ENCODE measurements at places on chromosomes 16 and 17. TPM values are rescaled to one million over a fixed set of nuclear protein-coding genes. Genes with fewer than 3 reads are reported as not detected.

DNA sequence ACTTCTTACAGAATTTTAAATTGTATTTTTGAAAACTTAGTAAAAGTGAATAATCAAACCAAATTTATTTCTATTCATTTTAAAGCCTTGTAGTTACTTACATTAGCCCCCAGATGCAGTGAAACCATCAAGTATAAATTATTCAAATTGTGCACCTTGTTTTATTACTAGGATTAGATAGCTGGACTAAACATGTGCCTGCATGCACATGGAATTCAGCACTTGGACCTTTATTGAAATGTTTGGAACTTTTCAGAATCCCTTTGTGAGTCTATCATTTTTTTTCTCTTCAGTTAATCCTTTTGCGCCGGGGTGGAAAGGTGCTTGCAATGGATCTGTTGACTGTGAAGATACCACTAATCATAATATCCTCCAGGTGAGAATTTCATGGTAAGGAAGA is 4.7 kb downstream of the ZPBP2 start:
- no peak overlapping the region for H3K4me3 ChIP-seq
- H3K27me3 ChIP-seq = peaks cover 60% of the 10 kb centered on the region
- DNase-seq = no peak

- no peak overlapping the region for H3K4me3 ChIP-seq
- no peak for DNase-seq
- H3K4me1 ChIP-seq = no peaks in the 10 kb centered on the region
- no peak overlapping the region for H3K27ac ChIP-seq
- no peaks in the 10 kb centered on the region for H3K27me3 ChIP-seq
- H3K36me3 ChIP-seq = no peaks in the 10 kb centered on the region
Measured at GRCh38 chr16:54015147-54015546, 271.4 kb downstream of the IRX3 start.

Gene IL21R
- not detected for total RNA-seq

DNA sequence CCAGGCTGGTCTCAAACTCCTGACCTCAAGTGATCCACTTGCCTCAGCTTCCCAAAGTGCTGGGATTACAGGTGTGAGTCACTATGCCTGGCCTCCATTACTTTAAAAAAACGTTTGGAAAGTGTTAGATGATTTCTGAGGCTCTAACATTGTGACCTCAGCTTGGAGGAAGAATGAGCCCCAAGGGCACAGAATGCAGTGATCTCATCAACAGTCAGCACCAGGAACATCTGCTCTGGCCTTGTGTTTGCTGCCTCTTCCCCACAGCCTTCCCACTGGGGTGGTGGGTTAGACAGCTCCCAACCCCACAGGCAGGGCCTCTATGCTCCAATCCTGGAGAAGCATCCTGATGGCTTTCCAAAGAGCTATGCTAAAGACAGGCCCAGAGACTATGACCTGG is 37.7 kb upstream of the SREBF1 start:
- H3K4me3 ChIP-seq = no peak overlapping the region
- peaks cover 44% of the 10 kb centered on the region for H3K36me3 ChIP-seq
- no peak for DNase-seq
- H3K27me3 ChIP-seq = no peaks in the 10 kb centered on the region

GRCh38 chr17:78332991-78333390 is 26.9 kb downstream of the SOCS3 start:
- no peak for DNase-seq
- H3K4me3 ChIP-seq = no peak overlapping the region
- no peaks in the 10 kb centered on the region for H3K4me1 ChIP-seq
- no peaks in the 10 kb centered on the region for H3K27me3 ChIP-seq
- H3K36me3 ChIP-seq = no peaks in the 10 kb centered on the region

Gene CLEC19A
- not detected for total RNA-seq

Gene TPPP3
- total RNA-seq = 13.6 TPM

Gene MPP2
- total RNA-seq = 13.3 TPM

Gene TNP2
- not detected for total RNA-seq

Gene MAP2K3
- total RNA-seq = 21.8 TPM

- no peak overlapping the region for H3K27ac ChIP-seq
- DNase-seq = peak; percentile 44
- no peak overlapping the region for H3K4me3 ChIP-seq
Measured at GRCh38 chr16:87407511-87408112, 15.5 kb downstream of the MAP1LC3B start.

GRCh38 chr16:29156511-29156910 is 171.7 kb downstream of the LAT start:
- H3K36me3 ChIP-seq = no peaks in the 10 kb centered on the region
- DNase-seq = no peak
- H3K27ac ChIP-seq = peak overlapping the region; percentile 94
- H3K4me1 ChIP-seq = peaks cover 23% of the 10 kb centered on the region
- no peaks in the 10 kb centered on the region for H3K27me3 ChIP-seq

Gene HBA2
- total RNA-seq = 495 TPM

Gene P2RX1
- 5.9 TPM for total RNA-seq

Gene FSCN2
- total RNA-seq = 3.1 TPM

DNA sequence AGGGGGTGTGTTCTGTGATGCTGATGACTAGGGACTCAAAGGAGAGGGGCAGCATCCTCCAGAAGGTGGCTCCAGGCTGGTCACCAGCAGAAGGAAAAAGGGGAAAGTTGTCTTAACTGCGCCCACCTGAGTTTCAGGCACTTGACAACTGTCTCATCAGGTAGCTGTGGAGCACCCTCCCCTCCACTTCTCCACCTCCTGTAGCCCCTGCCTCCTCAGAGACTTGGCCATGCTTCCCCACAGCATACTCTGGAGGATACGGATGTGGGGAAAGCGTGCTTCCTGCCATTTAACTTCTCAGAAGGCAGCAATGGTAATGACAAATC is 17.9 kb downstream of the CFAP20 start:
- no peak overlapping the region for H3K4me3 ChIP-seq
- H3K4me1 ChIP-seq = peaks cover under 1% of the 10 kb centered on the region
- no peaks in the 10 kb centered on the region for H3K27me3 ChIP-seq
- peaks cover 4% of the 10 kb centered on the region for H3K36me3 ChIP-seq
- DNase-seq = no peak

Gene P2RX5
- not detected for total RNA-seq

DNA sequence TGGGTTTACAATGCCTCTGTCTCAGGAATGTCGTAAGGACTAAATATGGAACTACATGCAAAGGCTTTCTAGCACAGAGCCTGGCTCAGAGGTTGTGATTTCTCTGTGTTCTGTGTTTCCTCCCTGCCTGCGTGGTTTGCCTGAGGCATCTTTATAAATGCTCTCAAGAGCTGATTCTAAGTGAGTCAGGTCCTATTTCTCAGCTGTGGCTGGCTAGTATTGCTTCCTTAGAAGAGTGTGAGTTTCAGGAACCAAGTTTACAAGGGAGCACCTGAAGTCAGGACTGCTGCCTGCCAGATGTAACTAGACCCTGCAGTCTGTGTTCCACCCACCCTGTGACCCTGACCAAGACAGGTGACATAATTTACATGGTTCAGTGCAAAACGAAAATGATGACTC is 8.0 kb upstream of the CCL1 start:
- no peaks in the 10 kb centered on the region for H3K27me3 ChIP-seq
- no peak overlapping the region for H3K4me3 ChIP-seq

DNA sequence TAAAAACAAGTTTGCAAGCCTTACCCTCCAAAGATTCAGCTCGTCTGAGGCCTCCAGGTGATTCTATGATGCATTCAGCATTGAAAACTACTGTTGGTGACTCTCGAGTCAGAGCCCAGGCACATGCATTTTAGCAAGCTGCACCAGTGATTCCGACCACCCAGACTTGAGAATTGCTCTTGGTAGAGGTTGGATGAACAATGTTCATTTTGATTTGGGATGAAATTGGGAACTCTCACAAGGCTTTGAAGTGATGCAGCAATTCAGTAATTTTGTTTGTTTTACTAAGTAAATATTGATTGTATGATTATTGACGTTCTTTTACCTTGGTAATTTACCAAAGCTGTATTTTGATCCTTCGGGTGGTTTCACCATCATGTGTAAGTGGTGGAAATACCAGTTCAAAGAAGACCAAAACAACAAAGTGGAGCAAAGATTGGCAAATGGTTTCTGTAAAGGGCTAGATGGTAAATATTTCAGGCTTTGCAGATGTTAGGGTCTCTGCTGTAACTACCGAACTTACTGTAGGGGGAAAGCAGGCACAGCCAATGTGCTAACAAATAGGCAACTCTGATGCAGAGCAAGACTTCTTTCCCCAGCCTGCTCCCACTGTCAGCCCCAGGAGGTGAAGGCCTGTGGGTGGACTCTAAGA is 11.8 kb downstream of the ALDH3A2 start:
- peaks cover 30% of the 10 kb centered on the region for H3K4me1 ChIP-seq
- no peak overlapping the region for H3K27ac ChIP-seq
- no peaks in the 10 kb centered on the region for H3K27me3 ChIP-seq
- no peaks in the 10 kb centered on the region for H3K36me3 ChIP-seq
- no peak for DNase-seq

DNA sequence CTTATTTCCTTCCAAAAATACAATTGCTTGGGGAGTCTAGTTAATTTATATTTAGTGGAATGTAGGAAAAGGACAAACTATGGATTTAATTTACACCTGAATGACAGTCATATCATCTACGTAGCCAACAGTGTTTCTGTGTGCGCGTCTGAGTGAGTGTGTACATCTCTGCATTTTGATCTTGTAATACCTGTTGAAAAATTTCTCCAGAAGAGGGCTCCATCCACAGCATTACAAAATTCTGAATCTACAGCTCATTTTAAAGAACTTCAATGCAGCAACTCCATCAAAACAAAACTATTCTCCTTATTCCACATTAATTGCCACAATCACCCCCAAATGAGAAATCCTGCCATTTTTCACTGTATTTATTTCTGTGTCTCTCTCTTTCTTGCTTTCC is 3.9 kb downstream of the CDH13 start:
- DNase-seq = no peak
- no peaks in the 10 kb centered on the region for H3K36me3 ChIP-seq
- H3K4me1 ChIP-seq = no peaks in the 10 kb centered on the region
- no peaks in the 10 kb centered on the region for H3K27me3 ChIP-seq

Gene GSPT1
- 43.2 TPM for total RNA-seq

GRCh38 chr16:67666032-67666551 is 458 bp downstream of the ENKD1 start:
- H3K27ac ChIP-seq = peak overlapping the region; percentile 95
- no peak for DNase-seq
- H3K36me3 ChIP-seq = peaks cover 32% of the 10 kb centered on the region
- peak overlapping the region; percentile 70 for H3K4me3 ChIP-seq
- no peaks in the 10 kb centered on the region for H3K27me3 ChIP-seq

GRCh38 chr16:72749091-72749490 is 298.8 kb downstream of the ZFHX3 start:
- no peaks in the 10 kb centered on the region for H3K4me1 ChIP-seq
- DNase-seq = no peak
- H3K36me3 ChIP-seq = no peaks in the 10 kb centered on the region

GRCh38 chr17:40371261-40371929 is 6.9 kb upstream of the GJD3 start:
- H3K27me3 ChIP-seq = no peaks in the 10 kb centered on the region
- H3K4me3 ChIP-seq = no peak overlapping the region
- H3K4me1 ChIP-seq = no peaks in the 10 kb centered on the region
- H3K36me3 ChIP-seq = no peaks in the 10 kb centered on the region
- H3K27ac ChIP-seq = no peak overlapping the region

Gene C16orf89
- total RNA-seq = 23.4 TPM

DNA sequence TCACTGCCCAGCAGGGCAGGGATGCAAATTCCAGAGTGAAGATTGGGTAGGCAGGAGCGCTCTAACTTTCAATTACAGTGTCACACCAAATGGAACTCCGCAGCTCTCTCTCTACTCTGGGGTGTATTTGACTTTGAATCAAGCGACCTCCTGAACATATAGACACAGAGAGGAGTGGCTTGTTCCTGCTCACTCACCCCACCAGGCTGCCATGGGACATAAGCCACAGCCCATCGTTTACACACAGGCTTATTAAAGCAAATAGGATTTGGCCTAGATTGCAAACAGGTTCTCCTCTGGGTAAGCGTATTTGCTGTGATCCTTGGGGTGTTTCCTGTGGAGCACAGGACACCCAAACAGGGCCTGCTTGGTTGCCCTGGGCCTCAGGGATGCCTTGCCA is 281.6 kb upstream of the CCL2 start:
- no peaks in the 10 kb centered on the region for H3K27me3 ChIP-seq
- no peaks in the 10 kb centered on the region for H3K4me1 ChIP-seq
- H3K36me3 ChIP-seq = no peaks in the 10 kb centered on the region
- H3K27ac ChIP-seq = no peak overlapping the region
- no peak for DNase-seq

Gene ORAI3
- 58.4 TPM for total RNA-seq

Gene RPH3AL
- total RNA-seq = 42.5 TPM

DNA sequence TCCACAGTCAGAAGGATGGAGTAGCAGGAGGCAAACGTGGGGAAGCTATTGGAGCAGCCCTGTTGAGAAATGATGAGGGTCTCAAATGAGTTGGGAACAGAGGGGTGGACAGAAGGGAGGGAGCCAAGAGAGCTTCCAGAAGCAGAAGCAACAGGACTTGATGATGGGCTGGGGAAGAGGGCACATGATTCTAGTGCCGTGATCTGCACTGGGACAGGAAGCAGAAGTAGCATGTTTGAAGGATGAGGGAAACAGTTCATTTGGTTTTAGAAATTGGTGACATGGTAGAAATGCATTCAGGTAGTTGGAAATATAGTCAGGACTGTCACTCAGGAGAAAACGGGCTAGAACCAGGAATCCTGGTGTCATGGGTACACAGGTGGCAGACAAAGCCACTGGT is 19.4 kb downstream of the EMP2 start:
- peaks cover 40% of the 10 kb centered on the region for H3K4me1 ChIP-seq
- DNase-seq = no peak
- no peaks in the 10 kb centered on the region for H3K27me3 ChIP-seq
- H3K36me3 ChIP-seq = peaks cover 7% of the 10 kb centered on the region
- no peak overlapping the region for H3K4me3 ChIP-seq
- H3K27ac ChIP-seq = peak overlapping the region; percentile 90

GRCh38 chr16:59192551-59193199 is 458.6 kb upstream of the GOT2 start:
- no peaks in the 10 kb centered on the region for H3K36me3 ChIP-seq
- no peak overlapping the region for H3K4me3 ChIP-seq
- H3K4me1 ChIP-seq = no peaks in the 10 kb centered on the region
- H3K27me3 ChIP-seq = no peaks in the 10 kb centered on the region

Gene PRSS53
- 5.4 TPM for total RNA-seq

DNA sequence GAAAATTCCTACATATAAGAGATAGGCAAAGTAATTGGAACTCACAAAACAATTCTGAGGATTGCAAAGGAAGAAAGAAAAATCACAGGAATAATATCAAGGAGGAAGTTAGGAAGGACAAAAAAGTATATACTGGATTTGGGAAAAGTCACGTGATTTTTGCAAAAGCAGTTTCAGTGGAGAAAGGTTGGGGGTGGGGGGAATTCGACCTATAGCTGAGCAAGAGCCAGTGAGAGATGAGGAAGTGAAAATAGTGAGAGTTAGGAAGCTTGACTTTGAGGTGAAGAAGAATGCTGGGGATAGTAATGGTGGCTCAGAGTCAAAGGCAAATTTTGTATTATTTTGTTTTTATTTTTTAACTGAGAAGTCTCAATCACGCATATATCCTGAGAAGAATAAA is 438.0 kb upstream of the PMFBP1 start:
- H3K27me3 ChIP-seq = no peaks in the 10 kb centered on the region
- no peak for DNase-seq
- no peak overlapping the region for H3K4me3 ChIP-seq

Gene GGNBP2
- 107 TPM for total RNA-seq
